ENCODE measurements at places on chromosomes 16 and 17.

DNA sequence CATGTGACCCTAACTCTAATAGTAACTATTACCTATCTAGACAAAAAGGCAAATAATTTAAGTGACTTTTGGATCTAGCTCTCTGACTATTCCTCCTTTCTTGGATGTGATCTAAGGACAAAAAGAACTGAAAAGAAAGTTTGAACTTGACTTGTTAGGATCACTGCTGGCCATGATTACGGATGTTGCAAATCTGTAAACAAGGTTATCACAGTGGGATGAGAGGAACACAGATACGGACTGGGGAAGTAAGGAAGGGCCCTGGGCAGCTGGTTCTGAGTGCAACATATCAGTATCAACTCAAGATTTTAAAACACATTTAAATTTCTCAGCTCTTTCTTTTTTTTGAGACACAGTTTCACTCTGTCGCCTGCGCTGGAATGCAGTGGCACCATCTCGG, 78.7 kb downstream of the MRM3 start:
- no peak for DNase-seq

GRCh38 chr17:56298846-56299245, 145.6 kb downstream of the ANKFN1 start:
- DNase-seq: no peak

- DNase-seq: no peak
These were observed 208.5 kb downstream of the STX8 start for GRCh38 chr17:9367156-9367555.

GRCh38 chr17:41537614-41537954, 9.5 kb upstream of the KRT19 start:
- DNase-seq: no peak

- no peak for DNase-seq
These were observed 4.4 kb downstream of the CD300E start for GRCh38 chr17:74619077-74619673.

DNA sequence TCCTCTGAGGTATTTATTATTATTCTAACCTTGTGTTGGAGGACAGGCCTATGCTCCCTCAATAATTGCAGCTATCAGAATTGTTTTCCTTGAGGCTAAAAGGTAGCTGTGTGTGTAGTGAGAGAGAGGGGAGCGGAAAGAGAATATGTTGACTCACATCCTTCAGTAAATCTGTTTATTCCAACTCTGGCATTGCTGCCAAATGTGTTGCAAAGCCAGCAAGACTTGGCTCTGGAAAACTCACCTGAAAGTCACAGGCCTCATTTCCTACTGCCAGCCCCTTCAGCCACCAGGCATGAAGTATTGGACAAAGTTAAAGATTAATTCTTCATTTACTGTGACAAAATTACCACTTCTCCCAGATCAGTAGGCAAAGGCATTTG, 9.6 kb downstream of the CA10 start:
- no peak for DNase-seq

DNA sequence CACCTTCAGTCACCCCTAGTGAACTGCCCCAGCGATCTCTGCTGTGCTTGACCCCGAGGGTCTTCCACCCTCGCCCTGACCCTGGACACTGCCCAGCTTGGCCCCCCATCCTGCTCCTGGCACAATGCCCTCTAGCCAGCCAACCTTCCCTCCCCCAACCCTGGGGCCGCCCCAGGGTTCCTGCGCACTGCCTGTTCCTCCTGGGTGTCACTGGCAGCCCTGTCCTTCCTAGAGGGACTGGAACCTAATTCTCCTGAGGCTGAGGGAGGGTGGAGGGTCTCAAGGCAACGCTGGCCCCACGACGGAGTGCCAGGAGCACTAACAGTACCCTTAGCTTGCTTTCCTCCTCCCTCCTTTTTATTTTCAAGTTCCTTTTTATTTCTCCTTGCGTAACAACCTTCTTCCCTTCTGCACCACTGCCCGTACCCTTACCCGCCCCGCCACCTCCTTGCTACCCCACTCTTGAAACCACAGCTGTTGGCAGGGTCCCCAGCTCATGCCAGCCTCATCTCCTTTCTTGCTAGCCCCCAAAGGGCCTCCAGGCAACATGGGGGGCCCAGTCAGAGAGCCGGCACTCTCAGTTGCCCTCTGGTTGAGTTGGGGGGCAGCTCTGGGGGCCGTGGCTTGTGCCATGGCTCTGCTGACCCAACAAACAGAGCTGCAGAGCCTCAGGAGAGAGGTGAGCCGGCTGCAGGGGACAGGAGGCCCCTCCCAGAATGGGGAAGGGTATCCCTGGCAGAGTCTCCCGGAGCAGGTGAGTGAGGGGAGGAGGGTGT, at the start of gene TNFSF13:
TNFSF13 (plus strand) TSS at position 207 of the 776 bp plus-strand sequence; CDS start at position 497, 290 bp downstream.
- DNase-seq: peak; percentile 59

GRCh38 chr17:79609673-79610645, 892 bp downstream of the RBFOX3 start:
- DNase-seq: no peak

- DNase-seq: no peak
These were observed 214.2 kb downstream of the STX8 start for GRCh38 chr17:9361188-9361955.
